ENCODE measurements at places on chromosomes 13 and 19.

GRCh38 chr13:81017513-81018152, 676.7 kb upstream of the SPRY2 start:
- DNase-seq: peak; percentile 12

- no peak for DNase-seq
Observed at GRCh38 chr13:43666403-43666802, 120.4 kb downstream of the ENOX1 start.

GRCh38 chr19:47240996-47241918, 10.3 kb upstream of the BBC3 start:
- peak; percentile 80 for DNase-seq

- DNase-seq: no peak
Observed at GRCh38 chr13:53873558-53873957, 844.9 kb downstream of the OLFM4 start.

- DNase-seq: no peak
Observed at GRCh38 chr13:101988140-101988539, 413.7 kb downstream of the FGF14 start.

DNA sequence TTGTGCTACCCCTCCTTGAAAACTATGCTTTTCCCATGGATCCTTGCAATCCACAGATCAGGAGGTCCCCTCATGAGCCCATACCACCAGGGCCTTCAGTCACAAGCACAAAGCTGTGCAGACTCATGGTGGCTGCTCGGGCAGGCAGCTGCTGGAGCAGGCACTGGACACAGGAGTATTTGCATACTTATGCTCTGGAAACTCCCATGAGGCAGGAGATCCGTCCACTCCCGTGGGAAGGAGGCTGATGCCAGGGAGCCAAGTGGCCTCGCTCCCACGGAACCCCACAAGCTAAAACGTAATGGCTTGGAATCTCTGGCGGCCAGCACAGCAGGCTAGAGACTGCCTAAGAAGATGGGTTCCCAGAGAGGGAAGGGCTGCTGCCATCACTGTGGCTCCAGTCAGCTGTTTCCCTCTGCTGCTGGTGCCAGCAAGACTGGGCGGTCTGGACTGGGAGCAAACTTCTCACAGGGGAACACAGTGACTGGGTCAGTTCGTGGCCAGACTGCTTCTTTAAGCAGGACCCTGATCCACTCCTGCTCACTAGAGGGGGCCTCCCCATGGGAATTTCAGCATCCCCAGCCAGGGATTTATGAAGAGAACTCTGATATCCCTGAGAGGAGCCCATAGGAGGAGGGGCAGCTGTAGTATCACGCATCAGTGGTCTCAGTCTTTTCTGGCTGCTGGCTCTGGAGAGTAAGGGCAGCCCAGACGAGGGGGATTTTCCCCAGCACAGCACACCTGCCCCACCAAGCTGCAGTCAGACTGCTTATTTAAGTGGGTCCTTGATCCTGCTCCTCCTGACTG, 370.3 kb upstream of the ATXN8OS start:
- no peak for DNase-seq

DNA sequence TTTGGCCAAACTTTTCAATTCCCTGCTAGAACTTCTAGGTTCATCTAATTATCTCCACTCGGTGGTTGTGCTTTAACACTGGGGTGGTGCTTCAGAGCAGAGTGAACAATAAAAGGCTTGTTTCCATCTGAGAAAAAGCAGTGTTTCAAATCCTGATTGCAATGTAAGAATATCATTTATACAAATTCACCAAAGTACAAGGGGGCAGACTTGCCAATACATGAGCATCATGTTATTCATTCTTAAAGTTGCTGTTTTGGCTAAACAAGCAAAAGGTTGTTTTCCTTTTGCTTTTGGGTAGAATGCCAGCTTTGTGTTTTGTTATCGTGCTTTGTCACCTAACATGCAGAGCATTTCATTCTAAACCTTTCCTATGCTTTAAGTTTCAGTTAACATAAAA, 78.5 kb upstream of the UBAC2 start:
- no peak for DNase-seq

DNA sequence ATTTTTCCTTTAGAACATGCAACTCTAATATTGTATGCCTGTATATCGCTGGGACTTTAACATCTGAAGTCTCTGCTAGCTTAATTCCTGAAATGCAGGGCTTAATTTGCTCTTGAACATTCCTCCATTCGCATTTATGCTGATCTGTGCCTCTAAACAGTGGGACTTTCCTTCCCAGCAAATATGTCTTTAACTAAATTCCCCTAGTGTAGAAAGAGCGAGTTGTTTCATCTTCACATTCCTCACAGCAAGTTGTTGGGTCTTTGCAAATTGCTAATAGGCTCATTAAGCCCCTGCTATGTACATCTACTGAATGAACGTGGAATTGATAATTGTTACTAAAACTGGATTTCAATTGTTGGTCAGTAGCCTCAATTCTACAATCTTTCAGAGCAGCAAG, 118.4 kb upstream of the OBI1 start:
- no peak for DNase-seq
